ENCODE measurements at places on chromosomes 2 and 18.

DNA sequence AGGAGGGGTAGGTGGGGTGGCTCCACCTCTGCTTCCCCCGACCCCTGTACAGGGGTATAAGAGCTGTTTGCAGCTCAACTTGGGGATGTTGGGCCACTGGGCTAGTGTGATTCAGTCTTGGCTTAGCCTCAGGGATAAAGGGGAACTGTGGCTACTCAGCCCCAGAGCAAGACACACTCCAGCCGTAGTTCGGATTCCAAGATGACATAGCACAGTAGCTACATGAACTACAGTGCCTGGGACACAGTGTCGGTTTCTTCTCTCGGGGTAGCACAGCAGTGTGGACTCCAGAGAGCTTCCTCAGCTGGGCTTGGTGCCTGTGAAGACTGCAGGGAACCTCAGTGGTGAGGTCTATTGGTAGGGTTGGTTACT, 21.1 kb downstream of the CARF start:
- no peak for DNase-seq

GRCh38 chr2:241812730-241813643, 4.0 kb downstream of the NEU4 start:
- DNase-seq: no peak

GRCh38 chr18:12334863-12335262, 26.8 kb downstream of the TUBB6 start:
- DNase-seq: no peak

DNA sequence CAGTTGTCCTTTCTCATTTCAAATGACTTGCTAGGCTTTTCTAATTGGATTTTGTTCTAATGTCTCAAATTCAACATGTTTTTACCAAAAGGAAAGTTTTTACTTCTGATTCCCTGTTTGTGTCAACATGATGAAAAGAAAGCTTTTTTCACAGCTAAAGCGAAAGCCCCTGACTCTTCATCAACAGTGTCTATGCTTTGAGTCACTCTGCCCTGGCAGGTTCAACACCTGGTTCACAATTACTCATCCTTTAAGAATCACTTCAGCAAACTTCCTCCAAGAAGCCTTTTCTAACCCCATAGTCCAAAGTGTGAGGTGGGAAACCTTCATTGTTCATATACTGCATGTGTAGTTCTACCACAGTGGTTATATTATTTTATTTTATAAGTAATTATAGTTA, 7.6 kb upstream of the DSG2 start:
- DNase-seq: no peak

DNA sequence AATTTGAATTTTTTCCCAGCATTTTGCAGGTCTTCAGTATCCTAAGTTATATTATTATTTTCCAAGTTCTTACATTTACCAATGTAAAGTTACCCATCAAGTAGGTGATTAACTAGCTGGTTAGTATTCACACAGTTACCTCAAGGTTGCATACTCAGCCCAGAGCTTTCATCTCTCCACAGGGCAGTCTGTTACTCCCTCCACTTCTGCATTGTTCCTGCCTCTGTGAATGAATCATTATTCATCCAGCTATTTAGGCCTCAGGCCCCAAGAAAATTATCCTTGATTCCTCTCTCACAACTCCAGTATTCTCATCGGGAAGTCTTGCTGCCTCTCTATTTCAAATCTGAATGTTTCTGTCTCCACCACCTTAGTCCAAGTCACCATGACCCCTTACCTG, 92.2 kb downstream of the SMC6 start:
- DNase-seq: no peak

DNA sequence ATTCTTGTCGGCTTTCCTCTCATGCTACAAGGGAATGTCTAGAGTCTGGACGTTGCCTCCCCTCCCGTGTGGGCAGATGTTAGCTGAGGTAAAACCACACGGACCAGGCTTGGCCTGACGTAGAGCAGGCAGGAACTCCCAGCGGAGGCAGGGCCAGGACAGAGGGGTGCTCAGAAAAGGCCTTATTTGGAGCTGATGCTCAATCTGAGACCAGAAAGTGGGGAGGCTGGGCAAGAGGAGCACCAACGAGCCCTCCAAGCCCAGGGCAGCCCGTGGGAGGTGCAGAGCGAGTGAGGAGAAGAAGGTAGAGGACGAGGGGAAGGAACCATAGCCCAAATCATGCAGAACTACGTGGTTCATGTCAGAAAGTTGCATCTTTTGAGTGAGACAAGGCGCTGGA, 9.0 kb downstream of the TEX51 start:
- no peak for DNase-seq

DNA sequence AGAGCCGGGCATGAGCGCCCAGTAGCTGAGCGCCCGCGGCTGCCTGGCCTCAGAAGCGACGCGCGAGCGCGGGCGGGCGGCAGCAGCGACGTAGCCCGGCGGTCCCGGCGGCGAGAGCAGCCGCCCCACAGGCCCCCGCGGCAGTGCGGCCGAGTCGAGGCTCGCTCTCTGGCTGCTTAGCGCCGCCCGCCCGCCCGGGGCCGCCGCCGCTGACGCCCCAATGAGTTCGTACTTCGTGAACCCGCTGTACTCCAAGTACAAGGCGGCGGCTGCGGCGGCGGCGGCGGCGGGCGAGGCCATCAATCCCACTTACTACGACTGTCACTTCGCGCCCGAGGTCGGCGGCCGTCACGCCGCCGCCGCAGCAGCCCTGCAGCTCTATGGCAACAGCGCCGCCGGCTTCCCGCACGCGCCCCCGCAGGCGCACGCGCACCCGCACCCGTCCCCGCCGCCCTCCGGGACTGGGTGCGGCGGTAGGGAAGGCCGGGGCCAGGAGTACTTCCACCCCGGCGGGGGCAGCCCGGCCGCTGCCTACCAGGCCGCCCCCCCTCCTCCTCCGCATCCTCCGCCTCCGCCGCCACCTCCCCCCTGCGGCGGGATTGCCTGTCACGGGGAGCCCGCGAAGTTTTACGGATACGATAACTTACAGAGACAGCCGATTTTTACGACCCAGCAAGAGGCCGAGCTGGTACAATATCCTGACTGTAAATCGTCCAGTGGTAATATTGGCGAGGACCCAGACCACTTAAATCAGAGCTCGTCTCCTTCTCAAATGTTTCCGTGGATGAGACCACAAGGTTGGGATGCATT, 847 bp downstream of the HOXD8 start:
- no peak for DNase-seq

GRCh38 chr2:10449486-10449831, 1.3 kb upstream of the ODC1 start:
- DNase-seq: no peak

- DNase-seq: no peak
Measured at GRCh38 chr18:12973562-12974213, 17.5 kb upstream of the CEP192 start.

DNA sequence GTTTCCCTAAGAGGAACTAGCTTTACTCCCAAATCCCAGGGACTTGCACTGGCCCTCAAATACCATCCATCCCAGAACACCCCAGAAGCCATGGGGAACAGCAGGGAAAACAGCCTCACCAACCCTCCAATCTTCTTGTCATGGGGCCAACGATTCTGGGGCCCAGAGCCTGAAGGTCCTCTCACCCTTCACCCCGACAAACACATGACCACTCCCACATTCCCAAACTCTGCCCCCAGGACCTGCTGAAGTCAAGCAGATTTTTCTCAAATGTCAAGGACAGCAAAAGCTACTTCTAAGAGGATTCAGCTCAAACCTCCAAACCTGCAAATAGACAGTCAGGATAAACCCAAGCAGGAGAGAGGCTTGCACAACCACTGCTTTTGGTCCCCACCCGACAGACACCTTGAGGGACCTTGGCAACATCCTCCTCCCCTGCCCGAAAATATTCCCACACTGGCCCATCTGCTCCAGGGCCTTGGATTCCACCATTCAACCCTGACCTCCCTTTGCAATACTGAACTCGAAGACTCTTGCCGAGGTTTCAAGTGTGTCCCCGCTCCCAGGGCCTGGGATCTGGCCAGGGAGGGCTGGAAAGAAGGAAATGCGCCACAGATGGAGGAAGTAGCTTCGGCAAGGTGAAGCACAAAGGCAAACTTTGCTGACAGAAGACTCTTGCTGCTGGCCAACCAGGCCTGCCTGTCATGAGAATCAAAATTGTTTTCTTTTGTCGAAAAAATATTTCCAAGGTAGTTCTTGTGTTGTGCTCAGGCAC, 143.3 kb downstream of the ZFP36L2 start:
- no peak for DNase-seq

DNA sequence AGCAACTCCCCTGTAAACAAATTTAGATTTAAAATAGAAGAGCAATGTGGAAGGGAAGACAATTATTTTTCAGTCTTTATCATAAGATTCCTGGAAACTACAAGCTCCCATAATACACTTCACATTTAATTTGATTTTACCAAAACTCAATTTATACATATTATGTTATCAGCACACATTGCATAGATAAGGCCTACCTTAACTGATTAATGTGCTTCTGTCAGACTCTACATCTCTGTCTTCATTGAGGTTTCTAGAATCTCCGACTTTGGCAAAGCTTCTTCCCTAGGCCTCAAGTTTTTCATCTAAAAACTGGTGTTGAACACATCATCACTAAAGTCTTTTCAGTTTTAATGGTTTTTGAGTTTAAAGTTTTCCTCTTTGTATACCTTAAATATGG, 366.1 kb downstream of the CLIP4 start:
- no peak for DNase-seq

DNA sequence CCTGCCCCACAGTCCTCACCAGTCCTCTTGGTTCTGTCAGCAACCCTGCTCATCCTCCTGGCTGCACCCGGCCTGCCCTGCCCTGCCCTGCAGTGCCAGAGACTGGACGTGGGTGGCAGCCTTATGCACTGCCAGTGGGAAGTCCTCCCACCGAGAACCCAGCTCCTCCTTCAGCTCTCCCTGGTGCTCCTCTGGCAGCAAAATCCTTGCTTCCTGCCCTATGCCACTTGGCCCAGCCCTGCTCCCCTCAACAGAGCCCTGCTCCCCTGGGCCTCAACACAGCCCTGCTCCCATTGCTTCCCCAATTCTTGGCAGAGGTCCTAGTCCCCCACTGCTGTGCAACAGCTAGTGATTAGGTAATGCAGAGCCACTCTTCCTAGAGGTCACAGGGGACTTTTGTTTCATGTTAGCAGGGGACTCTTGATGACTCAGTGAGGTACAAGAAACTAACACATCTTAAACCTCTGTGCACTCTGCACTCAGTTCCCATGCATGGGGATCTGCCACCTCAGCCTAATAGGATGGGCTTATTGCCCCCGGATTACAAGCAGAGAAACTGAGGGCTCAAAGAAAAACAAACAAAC, 58.0 kb upstream of the EDAR start:
- DNase-seq: no peak

DNA sequence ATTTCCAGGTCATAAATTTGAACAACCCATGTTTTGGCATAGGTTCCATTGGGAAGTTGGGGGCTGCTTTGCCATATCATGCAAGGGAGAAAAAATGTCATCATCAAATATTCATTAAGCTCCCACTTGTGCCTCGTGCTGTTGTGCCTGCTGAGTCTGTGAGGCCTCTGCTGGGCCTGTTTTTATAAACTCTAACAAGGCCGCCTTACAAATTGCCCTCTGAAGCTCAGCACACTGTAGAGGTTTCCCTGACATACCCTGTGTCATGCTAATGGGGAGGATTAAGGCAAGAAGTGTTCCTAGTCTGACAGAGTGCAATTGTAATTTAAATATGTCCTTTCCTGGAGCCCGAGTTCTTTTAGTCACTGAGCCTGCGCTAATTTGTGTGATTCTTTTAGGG, 17.6 kb downstream of the OSBPL6 start:
- no peak for DNase-seq

- no peak for DNase-seq
Measured at GRCh38 chr2:36611316-36611990, 13.5 kb upstream of the FEZ2 start.

- no peak for DNase-seq
Measured at GRCh38 chr2:86186431-86186830, 8.8 kb downstream of the IMMT start.

DNA sequence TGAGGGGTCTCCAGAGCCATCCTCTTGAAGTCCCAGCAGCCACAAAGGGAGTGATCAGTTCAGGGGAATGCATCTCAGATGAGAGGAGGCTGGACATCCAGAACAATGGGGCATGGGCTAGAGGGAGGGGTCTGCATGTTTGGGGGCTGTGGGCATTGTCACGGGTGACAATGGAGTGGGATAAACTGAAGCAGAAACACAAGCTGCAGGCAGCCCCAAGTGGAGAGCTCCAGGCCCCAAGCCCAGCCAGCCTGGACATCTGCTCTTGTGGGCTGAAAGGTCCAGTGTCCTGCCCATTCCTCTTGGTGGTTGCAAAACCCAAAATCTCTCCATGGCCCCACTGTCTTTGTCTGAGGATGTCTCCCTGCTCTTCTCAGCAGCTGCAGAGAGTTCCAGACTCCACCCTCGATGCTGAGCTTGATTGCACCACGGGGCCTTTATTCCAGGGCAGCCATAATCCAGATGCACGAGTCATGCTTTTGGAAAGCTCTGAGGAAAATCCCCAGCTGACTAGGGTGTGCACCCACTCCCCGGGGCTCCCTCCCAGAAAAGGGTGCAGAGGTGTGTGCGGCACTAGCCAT, 149.4 kb downstream of the TNS1 start:
- no peak for DNase-seq

DNA sequence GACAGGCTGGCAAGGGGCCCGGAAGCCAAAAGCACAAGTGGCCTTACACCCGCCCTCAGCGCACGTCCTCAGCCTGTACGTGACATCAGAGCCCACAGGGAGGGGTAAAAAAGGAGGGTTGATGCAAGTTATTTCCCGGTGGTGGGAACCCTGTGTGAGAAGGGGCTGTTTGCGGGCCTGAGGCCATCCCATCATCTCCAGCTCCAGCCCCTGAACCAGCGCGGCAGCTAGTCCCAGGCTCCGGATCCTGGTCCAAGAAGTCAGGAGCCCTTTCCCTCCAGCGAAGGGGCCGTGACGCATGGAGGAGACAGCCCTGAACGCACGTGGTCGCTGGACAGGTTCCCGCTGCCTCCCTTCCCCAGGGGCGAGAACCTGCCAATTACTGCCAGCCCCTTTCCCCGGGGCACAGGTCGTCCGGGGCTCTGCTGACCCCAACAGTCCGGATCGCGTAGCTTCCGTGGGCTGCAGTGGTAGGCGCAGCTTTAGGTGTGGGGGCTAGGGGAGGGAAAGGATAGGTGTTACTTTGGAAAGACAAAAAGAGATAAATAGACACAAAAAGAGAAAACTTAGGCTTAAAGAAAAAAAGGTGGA, 1.3 kb upstream of the LRP2 start:
- DNase-seq: no peak

DNA sequence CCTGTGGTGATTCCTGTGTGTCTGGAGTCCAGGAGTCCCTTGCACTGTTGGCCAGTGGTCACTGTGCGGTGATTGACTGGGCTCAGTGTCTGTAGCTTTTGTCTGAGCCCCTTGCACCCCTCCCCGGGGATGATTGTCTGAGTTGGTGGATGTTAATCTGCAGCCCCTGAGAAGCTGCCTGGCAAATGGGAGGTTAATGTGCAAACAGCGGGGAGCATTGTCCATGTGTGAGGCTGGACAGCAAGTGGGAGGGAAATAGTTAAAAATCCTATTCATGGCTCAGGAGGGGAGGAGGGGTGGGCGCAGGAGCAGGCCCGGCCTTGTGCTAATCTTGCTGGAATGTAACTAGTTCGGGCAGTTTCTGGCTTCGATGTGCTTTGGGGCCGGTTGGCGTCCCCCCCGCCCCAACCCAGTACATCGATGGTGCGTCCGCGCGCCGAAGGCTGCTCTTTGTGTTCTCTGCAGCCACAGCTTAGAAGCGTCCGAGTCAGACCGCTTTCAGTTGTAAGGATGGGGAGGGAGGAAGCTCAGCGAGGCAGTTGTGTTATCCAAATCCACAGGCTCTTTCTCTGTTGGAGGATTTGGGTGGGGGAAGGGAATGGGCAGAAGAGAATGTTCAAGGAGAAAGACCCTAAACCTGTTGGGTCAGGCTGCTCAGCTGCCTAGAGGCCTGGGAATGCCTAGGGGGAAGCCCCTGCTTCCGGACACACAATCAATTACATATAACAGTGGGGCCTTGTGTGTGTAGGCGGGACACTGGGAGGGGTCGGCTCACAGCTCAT, 71.8 kb downstream of the TGOLN2 start:
- no peak for DNase-seq
